ENCODE measurements at places on chromosomes 12 and 14.

DNA sequence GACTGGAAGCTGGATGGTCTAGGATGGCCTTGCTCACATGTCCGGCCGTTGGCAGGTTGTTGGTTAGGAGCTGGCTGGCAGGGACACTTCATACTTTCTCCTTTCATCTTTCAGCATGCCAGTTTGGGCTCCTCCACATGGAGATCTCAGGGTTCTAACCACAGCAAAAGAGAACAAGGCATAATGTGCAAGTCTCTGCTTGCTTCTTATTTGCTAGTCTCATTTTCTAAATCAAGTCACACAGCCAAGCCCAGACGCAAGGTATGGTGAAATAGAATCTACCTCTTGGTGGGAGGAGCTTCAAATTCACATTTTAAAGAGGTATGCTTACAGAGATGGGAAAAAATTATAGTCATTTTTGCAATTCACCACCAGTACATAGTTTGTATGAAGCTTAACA lies 69.1 kb upstream of the NAP1L1 start:
- DNase-seq: no peak

DNA sequence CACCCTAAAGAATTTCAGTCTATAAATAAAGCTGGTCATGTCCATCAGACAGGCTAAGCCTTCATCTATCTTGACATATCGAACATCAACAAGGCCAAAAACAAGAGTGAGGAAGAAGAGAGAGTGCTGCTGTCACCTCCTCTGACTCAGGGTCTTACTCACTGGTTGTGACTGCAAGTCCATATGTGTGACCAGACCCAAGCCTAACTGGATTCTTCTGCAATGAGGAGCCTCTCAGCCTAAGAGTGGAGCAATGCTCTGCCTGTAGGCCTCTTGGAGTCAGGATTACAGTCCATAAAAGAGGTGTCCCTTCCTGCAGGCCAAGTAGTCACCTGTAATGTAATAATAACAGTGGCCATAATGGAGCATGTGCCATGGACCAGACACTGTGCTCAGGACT lies 121.2 kb upstream of the SLC35F4 start:
- DNase-seq: no peak

DNA sequence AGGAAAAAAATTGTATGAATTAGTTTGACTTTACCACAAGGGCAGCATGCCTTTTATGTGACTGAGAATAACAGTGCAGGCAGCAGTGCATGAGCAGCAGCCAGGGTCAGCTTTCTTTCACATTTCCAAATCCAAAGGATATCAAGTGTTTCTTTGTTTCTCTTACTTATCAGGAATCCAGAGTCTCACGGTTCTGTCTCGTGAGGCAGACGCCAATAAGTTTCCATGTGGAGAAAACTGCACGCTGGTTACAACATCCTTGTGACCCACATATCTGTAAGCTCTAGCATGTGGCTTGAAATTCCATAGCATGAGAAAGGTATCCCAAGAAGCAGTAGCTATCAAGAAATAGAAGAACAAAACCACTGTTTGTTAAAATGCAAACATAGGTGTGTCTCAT lies 27.6 kb downstream of the GALNT4 start:
- no peak for DNase-seq

DNA sequence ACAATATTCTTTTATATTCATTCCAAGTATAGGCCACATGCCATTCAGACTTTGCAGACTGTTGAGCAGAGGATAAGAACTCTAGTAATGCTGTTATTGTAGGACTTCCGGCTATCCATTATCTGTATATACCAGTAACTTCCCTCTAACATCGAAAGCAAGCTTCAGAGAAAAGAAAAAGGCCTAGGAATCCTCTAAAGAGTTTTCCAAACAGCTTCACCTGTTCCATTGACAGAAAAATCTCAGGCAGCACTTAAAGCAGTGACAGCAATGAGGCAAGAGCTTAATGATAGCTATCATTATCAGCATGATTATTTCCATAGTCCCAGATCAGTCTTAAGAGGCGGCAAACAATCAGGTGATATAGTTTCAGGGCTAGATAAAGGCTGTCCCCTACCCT lies 1.8 kb downstream of the CPNE8 start:
- DNase-seq: no peak

DNA sequence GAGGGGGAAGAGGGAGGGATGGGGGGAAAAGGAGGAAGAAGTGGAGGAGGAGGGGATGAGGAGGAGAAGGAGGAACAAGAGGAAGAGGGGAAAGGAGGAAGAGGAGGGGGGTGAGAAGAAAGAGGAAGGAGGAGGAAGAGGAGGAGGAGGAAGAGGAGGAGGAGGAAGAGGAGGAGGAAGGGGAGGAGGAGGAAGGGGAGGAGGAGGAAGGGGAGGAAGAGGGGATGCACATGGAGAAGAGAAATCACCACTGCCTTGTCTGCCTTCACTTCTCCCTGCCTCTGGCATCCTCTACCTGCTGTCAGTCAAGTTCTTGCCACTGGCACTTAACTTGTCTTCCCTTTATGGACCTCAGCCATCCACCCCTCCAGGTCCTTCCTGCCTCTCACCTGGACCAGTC lies 59.9 kb downstream of the TTC9 start:
- no peak for DNase-seq

- no peak for DNase-seq
Observed at GRCh38 chr12:51687177-51687576, 96.1 kb downstream of the SCN8A start.

DNA sequence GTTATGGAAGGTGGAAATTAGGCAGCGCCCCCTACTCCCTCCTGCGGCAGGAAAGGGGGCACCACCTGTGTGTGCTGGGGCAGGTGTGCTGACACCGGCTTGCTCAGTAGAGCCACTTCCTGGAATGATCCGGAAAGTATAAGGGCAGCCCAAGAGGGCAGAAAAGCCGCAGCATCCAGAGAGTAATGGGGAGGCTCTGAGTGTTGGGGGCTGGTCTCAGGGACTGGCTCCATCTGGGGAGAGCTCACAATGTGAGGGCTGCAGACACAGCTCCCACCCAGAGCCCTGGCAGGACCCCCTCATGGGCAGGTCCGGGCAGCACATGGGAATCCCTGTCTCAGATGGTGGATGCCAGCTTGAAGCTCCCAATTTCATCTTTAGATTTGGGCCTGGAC lies 187.6 kb upstream of the C14orf180 start:
- DNase-seq: no peak

DNA sequence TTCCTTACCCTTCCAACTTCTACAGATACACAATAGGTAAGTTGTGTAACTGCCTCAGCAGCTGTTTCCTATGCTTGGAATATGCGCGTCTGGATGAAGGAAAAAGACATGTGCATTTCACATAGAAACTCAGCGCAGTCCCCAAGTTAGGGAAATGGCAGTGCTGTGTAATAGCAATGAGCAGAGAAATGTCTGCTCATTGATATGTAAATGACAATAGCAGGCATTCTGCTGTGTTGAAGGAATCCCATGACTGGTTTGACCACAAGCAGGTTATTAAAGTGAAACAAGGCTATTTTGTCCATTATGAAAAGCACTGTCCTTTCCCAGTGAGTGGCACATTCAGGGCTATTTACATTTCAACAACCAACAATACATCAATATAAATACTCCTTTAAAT lies 106.6 kb downstream of the BTG1 start:
- DNase-seq: no peak

DNA sequence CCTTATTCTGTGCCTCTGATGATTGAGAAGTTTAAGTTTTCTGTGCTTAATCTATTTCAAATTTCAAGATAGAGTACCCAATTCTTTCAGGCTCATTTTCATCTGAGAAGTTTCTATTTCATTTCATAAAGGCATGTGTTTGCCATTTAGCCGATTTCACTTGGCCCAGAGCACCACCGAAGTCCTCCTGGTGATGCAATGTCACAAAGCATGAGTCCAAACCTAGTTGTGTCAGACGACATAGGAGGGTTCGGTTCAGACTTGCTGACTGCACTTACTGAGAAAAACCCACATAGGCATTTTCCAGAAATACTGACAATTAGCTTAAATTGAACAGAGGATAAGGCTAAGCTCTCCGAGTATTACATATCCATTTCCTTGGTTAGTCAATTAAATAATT lies 152.4 kb upstream of the FAR2 start:
- DNase-seq: no peak

GRCh38 chr12:12442548-12443071 lies 85.7 kb downstream of the BORCS5 start:
- DNase-seq: no peak

GRCh38 chr14:92688434-92689375 lies 59.7 kb downstream of the LGMN start:
- no peak for DNase-seq

GRCh38 chr14:89422181-89422951 lies 5.3 kb upstream of the FOXN3 start:
- DNase-seq: peak; percentile 28

DNA sequence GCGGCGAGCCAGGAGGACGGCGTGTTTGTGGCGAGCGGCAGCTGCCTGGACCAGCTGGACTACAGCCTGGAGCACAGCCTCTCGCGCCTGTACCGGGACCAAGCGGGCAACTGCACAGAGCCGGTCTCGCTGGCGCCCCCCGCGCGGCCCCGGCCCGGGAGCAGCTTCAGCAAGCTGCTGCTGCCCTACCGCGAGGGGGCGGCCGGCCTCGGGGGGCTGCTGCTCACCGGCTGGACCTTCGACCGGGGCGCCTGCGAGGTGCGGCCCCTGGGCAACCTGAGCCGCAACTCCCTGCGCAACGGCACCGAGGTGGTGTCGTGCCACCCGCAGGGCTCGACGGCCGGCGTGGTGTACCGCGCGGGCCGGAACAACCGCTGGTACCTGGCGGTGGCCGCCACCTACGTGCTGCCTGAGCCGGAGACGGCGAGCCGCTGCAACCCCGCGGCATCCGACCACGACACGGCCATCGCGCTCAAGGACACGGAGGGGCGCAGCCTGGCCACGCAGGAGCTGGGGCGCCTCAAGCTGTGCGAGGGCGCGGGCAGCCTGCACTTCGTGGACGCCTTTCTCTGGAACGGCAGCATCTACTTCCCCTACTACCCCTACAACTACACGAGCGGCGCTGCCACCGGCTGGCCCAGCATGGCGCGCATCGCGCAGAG lies 873 bp downstream of the PLXNC1 start:
- no peak for DNase-seq
